Head of caudate nucleus (tissue), 42 donors: ENCODE measurements at places on chromosomes 5 and 9.

GRCh38 chr5:88825584-88826315, 57.2 kb downstream of the MEF2C start:
- DNase-seq: no peak

DNA sequence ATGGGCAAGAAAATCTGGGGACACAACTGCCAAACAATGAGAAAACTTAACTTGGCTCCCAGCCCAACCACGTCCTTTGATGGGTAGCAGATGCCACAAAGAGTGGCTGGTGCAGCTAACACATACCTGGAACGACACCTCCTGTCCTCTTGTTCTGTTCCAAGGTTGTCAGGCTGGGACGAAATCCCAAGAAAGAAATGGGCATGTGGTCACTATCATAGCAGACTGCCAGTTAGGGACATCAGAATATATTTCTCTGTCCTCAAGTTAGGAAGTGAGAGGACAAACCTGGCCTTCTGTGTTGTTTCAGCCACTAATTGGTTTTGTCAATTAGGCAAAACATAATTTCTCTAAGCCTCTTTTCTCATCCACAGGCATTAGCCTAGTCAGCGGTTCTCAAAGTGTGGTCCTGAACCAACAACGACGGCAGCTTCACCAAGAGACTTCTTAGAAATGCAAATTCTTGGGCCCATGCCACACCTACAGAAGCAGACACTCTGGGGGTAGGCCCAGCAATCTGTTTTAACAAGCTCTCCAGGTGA, 63.4 kb downstream of the RAPGEF1 start:
- no peak for DNase-seq

- no peak for DNase-seq
These were observed 4.8 kb downstream of the IRF1 start for GRCh38 chr5:132485641-132486317.

- no peak for DNase-seq
These were observed 204.5 kb downstream of the CWC27 start for GRCh38 chr5:64973215-64973614.

DNA sequence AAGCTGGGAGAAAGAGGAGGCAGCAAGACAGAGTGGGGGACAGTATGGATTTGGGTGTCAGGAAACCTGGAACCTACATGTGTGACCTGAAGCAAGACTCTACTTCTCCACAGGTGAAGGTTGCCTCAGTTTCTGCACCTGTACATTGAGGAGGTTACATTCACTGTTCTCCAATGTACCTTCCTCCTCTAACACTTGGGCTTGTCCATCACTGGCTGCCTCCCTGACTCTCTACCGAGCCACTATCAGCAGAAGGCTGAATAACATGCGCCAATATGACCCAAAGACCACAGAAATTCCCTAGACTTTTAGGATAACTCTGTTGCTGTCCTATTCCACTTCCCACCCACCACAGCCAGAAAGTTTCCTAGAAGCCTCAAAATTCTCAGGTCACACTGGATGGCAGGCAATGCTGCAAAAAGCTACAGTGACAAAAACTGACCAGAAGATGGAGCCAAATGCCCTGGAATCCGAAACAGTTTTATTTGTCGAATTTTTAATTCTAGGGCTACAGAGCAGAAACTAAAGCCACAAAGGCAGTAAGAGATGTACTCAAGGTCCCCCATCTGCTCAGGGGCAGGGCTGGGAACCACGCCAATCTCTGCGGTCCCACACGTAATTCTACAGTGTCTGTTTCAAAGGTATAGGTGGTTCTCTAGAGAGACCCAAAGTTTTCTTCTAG, 64.4 kb downstream of the FAM114A2 start:
- DNase-seq: no peak

DNA sequence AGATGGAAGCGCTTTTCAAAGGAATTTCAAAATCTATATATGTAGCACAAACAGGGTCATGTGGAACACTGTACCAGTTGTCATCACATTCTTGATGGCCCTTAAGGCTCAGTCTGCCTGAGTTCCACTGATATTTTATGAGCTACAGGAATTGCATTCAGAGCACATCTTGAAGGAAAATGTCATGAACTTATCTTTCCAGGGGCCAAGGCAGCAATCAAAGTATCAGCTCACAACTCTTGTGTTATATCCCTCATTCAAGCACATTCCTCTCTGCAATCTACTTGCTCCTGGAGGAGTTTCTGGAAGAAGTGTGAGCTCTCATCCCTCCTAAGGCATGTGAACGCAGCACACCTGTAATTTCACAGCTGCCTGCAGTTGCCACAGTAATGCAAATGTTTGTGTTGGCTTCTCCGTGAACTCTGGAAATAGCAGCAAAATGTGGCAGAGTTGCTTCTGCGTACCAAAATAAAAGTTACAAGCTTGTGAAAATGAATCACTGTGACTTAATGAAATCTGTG, 89.7 kb upstream of the EQTN start:
- no peak for DNase-seq

DNA sequence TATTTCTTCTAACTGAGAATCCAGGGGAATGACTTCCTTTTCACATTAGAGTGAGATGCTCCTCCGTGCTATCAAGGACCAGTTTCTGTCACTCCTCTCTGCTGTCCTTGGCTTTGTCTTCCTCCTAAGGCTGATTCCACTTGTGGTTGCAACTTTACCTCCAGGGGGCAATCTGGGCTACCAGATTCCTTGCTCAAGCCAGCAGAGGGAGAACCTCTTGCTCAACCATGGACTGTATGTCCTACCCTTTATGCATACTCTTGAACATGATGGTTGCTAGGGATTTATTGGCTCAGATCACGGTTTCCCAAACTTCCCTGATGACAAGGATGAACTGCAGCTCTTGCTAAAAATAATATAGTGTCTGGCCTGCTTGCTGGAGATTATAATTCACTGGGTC, 24.0 kb downstream of the NNT start:
- DNase-seq: no peak

DNA sequence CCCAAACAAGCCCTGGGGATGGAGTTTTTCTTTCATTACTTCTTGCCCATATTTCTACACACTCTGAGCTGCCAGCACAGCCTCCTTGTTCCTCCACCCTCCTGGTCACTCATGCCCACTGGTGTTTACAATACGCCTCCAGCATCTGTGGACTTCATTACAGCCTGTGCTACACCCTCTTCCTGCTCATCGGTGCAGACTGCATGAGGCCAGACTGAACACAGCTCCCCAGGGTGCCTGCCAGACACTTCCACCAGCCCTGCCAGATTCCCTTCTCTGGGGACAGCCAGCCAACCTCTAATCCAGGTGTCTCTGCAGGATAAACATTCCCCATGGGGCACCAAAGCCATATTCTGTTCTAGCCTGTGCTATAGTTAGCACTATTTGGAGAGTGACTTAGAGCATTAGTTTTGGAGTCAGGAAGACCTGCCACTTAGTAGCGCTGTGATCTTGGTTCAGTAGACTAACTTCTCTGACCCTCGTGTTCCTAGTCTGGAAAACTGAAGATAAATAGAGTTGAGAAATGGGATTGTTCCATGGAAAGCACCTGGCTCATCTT, 163.8 kb upstream of the KLF4 start:
- no peak for DNase-seq

DNA sequence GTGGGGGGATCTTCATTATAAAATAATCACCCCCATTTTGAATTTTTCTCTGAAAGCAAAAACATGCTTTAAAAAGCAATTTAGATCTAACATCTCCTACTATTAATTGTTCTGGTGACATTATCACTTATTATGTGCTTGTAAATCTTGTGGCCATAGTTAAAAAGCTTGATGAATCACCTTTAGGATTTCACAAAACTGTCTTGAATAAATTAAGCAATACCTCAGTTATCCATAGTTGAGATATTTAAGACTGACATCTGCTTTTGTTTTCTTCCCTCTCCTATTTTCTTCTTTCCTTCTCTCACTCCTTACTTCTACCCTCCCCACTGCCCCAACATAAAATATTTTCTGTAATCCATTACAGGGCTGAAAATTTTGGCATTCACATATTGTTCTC, 84.8 kb downstream of the SLC1A3 start:
- DNase-seq: no peak

DNA sequence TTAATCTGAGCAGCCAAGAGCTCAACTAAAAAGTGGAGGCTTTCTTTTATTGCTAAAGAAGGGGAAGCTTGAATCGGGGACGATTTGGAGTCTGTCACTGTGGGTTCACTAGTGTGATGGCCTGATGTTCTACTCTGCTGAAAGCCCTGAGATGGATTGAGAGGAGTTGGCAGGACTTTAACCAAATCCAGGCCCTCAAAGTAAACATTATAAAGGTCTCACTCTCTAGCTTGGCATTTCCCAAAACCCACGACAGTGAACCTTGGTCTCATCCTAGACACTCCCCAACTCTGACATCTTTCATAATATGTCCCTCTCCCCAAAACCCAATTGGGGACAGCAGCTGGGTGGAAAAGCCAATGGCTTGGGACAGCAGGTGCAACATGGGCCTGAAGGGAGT, 32.7 kb downstream of the TMOD1 start:
- DNase-seq: no peak

DNA sequence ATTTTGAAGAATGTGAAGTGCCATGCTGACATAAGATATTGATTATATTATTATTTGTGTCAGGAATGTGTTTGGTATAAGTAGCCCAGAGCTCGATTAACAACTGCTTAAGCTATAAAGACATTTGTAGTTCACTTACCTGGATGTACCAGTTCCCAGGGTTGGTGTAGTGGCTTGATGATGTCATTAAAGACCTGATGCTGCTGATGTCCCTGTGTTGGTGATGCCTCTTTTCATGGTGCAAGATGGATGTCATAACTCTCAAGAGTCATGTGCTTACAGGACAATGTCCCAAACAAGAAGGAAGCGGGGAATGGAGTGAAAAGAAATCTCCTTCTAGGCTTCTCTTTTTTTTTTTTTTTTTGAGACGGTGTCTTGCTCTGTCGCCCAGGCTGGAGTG, 11.5 kb upstream of the GDNF start:
- no peak for DNase-seq

GRCh38 chr5:62362701-62363100, 41.0 kb downstream of the DIMT1 start:
- DNase-seq: peak; percentile 10

- DNase-seq: no peak
These were observed 351.7 kb downstream of the ARRDC3 start for GRCh38 chr5:91031402-91031752.

DNA sequence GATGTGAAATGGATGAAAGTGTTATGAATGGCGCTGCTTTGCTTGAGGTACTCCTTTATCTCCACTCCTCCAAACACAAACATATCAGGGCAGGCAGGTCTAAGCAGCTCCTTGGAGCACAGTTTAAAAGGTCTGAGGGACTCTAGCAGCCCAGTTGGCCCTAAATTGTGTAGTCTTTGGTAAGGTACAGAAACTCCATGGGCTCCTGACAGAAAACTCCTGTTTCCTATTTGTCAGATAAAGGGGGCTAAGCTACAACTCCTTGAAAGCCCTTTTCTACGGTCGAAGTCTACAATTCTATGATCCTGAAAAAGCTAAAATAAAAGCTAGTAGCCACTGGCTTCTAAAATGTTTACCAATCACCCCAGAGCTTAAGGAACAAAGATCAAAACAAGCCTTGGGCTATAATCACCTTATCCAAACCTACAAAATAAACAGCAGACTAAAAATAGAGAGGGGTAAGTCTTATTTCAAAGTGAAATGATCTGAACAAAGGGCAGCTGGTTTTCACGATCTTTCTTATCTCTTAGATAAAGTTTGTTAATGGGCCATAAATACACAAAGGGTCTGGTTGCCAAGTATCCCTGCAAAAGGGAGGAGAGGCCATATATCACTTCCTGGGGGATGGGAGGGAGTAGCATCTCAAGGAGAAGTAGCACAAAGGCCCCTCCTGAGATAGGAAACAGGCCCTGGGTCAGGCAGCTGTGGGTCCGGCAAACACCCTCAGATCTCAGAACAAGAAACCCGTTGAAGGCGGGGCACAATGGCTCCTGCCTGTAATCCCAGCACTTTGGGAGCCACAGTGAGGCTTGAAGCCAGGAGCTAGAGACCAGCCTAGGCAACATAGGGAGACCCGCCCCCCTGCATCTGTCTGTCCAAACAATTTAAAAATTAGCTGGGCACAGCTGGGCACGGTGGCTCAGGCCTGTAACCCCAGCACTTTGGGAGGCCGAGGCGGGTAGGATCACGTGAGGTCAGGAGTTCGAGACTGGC, 28.3 kb upstream of the DENND4C start:
- no peak for DNase-seq

DNA sequence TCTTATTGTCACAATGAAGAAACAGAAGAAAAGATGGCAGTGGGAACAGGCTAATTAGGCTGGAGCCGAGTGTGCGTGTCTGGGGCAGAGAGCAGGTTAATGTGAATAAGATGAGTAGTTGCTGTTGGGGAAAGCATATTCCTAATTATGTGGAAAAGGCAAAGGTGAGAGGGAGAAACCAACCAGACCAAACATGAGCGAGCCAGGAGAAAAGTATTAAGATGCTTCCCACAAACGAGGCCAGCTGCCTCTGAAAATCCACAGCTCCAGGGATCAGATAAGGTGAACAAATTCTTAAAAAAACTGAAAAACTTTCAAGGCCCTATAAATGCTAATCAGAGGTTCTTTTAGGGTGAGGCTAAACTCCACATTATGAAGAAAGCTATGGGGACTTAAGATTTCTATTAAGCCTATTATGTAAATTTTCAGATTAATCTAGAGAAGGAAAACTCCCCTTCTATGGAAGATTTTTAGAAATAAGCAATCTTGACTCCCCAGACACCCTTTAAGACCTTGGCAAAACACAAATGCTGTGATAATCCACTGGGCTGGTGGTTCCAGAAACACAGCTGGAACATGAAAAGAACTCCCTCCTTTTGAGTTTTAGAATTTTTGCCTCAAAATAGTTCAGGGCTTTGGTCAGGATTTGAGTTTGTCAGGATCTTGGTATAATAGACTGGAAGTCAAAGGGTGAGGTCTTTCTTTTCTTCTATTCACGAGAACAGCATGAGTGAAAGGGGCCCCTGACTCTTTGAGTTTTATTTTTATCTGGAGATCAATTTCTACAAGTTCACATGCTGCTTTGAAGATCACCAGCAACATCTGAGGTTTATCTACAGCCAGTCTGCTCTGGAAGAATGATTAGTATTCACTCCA, 238.1 kb downstream of the SPOCK1 start:
- DNase-seq: no peak

GRCh38 chr9:125586172-125586511, 120.9 kb downstream of the MAPKAP1 start:
- no peak for DNase-seq

- DNase-seq: peak; percentile 37
These were observed 6.7 kb downstream of the INIP start for GRCh38 chr9:112711050-112711689.

DNA sequence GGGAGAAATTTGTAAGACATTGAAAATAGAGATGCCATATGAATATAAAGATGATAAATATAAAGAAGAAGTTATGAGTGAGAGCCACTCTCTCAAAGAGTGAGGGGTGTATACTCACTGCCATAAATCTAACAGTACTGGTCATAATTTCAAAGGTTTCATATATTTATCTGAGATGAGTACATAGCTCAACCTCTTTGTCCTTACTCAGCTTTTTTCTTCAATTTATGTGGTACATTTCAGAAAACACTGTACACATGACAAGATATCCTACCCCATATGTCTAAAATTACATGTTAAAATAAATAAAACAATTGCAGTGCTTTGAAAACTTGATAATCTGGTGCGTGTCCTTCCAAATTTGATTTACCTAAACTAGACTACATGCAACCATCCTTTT, 5.2 kb upstream of the MCC start:
- no peak for DNase-seq
